ENCODE measurements at places on chromosomes 11 and 22. TPM values are rescaled to one million over a fixed set of nuclear protein-coding genes. Genes with fewer than 3 reads are reported as not detected.
A peak's percentile ranks its signal among the peaks of the same experiment; 100 is the strongest.

DNA sequence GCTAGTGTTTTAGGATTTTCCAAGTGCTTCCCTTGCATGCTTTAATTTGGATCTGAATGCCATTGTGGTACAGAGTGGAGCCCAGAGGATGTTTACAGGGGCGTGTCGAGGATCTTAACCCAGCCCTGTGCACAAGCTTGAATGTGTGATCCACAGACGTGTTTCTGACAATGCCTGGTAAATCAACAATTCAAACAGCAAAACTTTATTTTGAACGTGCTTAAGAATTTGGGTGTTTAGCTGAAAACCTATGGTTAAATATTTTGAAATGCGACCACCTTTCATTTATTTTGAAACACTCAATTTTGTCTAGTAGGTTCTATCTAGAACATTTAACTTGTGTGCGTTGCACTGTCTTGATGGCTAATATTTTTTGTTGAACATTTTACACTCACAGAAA, 1.8 kb downstream of the TUBA8 start:
- DNase-seq: no peak

GRCh38 chr11:30468881-30469280, 117.3 kb downstream of the MPPED2 start:
- DNase-seq: no peak

DNA sequence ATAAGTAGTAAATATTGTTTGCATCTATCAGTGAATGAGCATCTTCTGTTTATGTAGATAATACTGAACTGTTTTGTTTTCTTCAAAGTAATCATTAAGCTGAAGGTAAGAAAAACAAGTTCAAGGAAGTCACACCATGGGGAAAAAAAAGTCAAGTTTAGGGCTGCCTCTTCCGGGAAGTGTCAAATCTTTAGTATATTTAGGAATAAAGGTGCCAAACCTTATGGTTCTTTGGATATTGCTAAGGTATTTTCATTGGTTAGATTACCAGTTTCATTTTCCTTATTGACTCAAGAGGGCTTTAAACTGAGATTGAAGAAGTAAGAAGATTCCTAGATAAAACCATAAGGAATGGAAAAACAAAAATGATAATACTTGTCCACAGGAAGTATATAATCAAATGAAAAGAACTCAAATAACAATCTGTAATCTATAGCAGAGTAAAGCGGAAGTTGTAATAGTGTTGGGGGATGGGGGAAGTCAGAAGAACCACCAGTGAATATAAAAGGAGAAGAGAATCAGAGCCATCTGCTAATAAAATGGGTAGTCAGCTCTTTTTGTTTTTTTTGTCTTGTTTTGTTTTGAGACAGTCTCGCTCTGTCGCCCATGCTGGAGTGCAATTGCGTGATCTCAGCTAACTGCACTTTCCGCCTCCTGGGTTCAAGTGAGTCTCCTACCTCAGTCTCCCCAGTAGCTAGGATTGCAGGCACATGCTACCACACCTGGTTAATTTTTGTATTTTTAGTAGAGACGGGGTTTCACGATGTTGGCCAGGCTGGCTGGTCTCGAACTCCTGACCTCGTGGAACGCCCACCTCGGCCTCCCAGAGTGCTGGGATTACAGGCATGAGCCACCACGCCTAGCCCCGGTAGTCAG, 2.3 kb downstream of the ATM start:
- no peak for DNase-seq

- DNase-seq: no peak
These were observed 27.4 kb downstream of the SCUBE1 start for GRCh38 chr22:43315687-43316217.

DNA sequence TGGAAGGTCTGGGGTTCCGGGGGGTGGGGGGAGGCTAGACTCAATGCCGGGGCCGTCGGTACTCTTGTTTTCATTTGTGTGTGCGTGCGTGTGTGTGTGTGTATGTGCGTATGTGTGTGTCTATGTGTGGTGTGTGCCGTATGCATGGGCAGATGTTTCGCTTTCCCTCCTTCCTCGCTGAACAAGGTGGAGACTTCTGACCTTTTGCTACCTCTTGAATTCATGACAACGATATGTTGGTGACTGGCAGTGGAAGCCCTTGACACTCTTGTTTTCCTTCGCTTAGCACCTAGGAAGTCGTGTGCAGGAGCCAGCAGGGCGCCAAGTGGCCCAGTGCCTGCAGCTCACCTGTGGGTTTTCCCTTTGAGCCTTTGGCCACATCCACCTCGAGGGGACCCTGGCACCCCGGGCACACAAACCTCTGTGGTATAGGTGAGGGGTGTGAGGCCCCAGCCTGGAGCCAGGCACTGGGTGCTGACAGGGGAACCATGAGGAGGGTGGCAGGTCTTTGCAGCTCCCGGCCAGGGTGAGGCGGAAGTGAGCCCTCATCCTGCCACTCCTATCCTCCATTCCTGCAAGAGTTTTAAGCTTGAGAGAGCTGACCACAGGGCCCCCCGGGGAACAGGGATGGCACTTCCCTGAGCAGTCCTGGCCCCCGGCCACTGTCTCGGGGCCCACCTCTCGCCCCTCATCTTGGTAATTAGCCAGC, 19.3 kb upstream of the TMEM191C start:
- DNase-seq: peak; percentile 81

GRCh38 chr11:134598368-134598767, 186.3 kb upstream of the B3GAT1 start:
- DNase-seq: no peak

- no peak for DNase-seq
These were observed 36.6 kb downstream of the RPL3 start for GRCh38 chr22:39282645-39283321.

The GP1BB gene
- total RNA-seq: not detected

The MS4A6E gene
- not detected for total RNA-seq

The ADORA2A gene
- total RNA-seq: 0.85 TPM

The ARHGAP32 gene
- 36.6 TPM for total RNA-seq

All from pancreas (tissue), 10 donors.